Transverse colon (tissue), 4 donors: ENCODE measurements at places on chromosomes 11 and 22. TPM values are rescaled to one million over a fixed set of nuclear protein-coding genes. Genes with fewer than 3 reads are reported as not detected.
A peak's percentile ranks its signal among the peaks of the same experiment; 100 is the strongest.

The MS4A7 gene
- total RNA-seq, result 25.7 TPM

- DNase-seq, result no peak
These were observed 99.7 kb upstream of the SYT13 start for GRCh38 chr11:45385844-45386243.

GRCh38 chr22:36982136-36982535 is 37.1 kb downstream of the TST start:
- no peak for DNase-seq

- peak; percentile 87 for DNase-seq
These were observed 167.8 kb upstream of the NARS2 start for GRCh38 chr11:78742430-78742829.
